ENCODE measurements at places on chromosomes 5 and 9.

- no peaks in the 10 kb centered on the region for H3K27me3 ChIP-seq
- H3K4me3 ChIP-seq = no peak overlapping the region
- no peak for DNase-seq
- peaks cover 44% of the 10 kb centered on the region for H3K4me1 ChIP-seq
Measured at GRCh38 chr5:69485471-69485870, 7.1 kb upstream of the OCLN start.

GRCh38 chr5:125113328-125113727, 366.9 kb upstream of the ZNF608 start:
- no peak for DNase-seq
- H3K27ac ChIP-seq = no peak overlapping the region
- H3K27me3 ChIP-seq = no peaks in the 10 kb centered on the region
- no peaks in the 10 kb centered on the region for H3K36me3 ChIP-seq
- peaks cover 13% of the 10 kb centered on the region for H3K4me1 ChIP-seq

GRCh38 chr5:153551537-153552079, 61.1 kb downstream of the GRIA1 start:
- H3K27ac ChIP-seq = no peak overlapping the region
- H3K27me3 ChIP-seq = no peaks in the 10 kb centered on the region
- H3K4me1 ChIP-seq = no peaks in the 10 kb centered on the region
- no peak for DNase-seq
- no peak overlapping the region for H3K4me3 ChIP-seq
- no peaks in the 10 kb centered on the region for H3K36me3 ChIP-seq

- no peak overlapping the region for H3K27ac ChIP-seq
- DNase-seq = no peak
- no peaks in the 10 kb centered on the region for H3K36me3 ChIP-seq
Measured at GRCh38 chr9:80188579-80188978, 616.8 kb downstream of the TLE4 start.
